HCT116 (cell line): ENCODE measurements at places on chromosomes 1 and 21. TPM values are rescaled to one million over a fixed set of nuclear protein-coding genes. Genes with fewer than 3 reads are reported as not detected.

The PGLYRP3 gene
- total RNA-seq, result not detected

The ARID4B gene
- total RNA-seq, result 28.3 TPM

- peak; percentile 21 for DNase-seq
Measured at GRCh38 chr1:203480525-203481084, 5.0 kb downstream of the PRELP start.

DNA sequence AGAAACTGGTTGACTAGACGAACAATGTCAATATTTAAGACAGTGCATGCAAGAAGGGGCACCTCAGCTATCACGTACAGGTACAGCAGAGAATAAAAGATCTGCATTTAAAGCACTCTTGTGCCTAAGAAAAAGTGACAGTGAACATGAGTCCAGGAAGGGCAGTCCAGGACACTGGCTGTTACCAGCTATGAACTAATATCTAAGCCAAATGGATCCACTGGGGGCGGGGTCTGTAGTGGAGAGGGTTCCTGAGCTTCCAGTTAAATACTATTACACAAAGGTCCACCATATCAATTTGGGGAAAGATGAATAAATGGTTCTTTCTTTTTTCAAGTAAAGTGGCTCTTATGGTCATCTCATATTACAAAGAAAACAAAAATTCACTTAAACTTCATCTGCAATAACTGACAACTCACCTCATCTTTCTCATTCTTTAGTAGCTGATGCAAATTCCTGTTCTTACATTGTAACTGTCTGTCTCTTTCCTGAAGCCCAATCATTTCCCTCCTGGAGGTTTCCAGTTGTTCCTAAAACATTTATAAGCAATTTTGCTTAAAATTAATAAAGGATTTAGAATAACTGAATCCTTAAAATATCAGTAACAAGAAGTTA, 24.5 kb downstream of the SSX2IP start:
- DNase-seq, result no peak

DNA sequence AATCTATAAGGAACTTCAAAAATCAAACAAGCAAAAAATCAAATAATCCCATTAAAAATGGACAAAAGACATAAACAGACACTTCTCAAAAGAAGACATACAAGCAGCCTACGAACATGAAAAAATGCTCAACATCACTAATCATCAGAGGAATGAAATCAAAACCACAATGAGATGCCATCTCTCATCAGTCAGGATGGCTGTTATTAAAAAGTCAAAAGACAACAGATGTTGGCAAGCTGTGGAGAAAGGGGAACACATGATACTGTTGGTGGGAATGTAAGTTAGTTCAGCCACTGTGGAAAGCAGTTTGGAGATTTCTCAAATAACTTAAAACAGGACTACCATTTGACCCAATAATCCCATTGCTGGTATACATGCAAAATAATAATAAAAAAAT, 226.4 kb downstream of the S1PR1 start:
- DNase-seq, result no peak

DNA sequence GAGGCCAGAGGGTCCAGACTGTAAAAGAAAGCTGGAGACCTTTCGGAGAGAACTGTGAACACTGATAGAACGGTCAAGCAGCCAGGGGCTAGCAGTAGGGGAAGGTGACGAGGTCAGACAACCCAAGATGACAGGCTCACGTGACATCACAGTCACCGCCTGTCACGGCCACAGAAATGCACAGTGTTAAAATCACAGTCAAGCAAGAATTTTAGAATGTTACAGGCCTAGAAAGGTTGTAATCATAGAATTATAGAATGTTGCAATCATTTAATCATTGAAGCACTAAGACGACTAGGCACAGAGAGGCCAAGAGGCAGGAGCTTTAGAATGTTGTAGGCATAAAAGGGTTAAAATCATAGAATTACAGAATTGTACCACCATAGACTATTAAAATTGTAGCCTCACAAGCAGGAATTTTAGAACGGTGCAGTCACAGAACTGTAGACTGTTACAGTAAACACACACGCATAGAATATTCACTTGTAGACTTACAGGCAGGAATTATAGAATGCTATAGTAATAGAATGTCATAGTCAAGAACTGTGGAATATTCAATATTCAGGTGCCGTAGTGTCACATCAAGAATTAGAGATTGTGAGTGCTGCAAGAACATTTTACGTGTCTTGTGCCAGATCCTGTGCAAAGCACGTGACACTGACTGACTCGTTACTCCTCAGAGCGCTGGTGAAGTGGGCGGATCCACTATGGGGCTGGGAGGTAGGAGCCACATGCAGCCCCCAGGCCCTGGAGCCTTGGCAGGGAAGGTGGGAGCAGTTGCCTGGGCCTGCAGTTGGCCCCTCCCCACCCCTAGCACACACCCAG, 118.1 kb downstream of the EPHB2 start:
- DNase-seq, result no peak

The LORICRIN gene
- not detected for total RNA-seq

The PTP4A2 gene
- 267 TPM for total RNA-seq

The CD52 gene
- 2.0 TPM for total RNA-seq
